ENCODE measurements at places on chromosomes 2 and 18.

- no peak for DNase-seq
Measured at GRCh38 chr18:68475883-68476282, 239.0 kb downstream of the TMX3 start.

DNA sequence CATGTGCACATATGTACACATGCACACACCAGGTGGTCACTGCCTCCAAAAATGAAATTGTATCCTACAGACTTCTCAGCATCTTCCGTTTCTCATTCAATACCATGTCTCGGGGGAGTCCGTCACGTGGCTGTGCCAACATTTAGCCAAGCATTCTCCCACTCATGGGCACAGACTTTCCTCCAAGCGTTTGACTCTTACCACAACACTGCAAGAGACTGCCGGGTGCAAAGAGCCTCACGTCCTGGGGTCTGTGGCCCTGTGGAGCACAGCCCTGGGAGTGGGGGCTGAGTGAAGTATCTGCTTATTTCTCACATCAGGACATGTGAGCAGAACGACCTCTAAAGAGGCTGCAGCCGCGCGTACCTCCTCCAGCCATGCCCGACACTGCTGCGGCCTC is 28.0 kb downstream of the HDAC4 start:
- DNase-seq: no peak

DNA sequence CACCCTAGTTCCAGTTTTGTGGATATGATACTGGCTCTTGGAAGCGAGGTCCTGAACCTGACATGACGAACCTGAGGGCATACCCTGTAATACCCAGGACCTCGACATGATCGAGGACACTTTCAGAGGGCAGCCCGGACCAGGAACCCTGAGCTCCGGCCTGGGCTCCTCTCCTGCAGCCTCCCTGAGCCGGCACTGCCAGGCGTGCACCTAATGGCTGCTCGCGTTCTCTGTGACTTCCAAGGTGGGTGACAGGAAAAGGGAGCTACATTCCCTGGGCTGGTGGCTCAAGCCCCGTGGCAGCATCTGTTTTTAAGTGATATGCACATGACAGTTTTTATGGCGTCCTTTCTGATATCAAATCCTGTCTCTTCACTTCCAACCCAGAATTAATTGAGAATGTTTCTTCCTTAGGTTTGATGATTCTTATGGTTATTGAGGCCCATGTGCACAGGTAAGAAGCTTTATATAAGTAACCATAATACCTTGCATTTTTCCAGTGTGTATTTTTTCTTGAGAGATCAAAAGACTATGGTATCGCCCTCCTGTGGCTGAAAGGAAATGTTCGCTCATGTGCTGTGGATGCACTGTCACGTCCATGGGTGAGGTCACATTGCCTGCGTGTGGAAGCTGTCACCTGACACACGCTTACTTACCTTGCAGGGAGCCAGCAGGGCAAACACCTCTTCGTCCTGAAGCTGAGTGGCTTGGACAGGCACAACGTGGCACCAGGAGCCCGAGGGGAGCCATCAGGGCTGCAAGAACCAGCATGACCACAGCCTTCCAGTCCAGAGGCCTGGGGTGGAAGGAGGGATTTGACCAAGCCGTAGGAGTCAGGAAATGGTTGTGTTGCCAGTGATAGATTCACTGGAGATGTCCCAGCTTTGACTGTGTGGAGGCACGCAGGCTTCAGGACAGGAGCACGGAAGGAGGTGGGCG is 367.4 kb upstream of the MYT1L start:
- DNase-seq: no peak

DNA sequence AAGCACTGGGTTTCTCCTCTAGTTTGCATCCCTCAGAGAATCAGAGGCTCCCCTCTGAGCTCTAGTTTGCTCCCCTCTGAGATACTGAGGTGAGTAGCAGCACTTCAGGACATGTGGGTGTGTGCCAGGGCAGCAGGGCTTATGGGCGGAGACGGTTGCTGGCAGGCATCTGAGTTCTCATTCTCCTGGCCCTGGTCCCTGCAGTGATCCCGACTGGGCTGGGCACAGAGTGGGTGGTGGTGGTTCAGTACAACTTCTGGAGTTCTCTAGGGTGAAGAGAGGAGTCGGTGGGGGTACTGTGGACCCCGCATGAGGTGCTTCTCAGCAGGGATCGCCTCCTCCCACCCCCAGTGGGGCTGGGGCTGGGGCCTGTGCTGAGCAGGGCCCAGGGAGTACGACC is 47.9 kb downstream of the BOLA3 start:
- DNase-seq: no peak

GRCh38 chr2:37343537-37344434 is 644 bp upstream of the QPCT start:
- peak; percentile 67 for DNase-seq

DNA sequence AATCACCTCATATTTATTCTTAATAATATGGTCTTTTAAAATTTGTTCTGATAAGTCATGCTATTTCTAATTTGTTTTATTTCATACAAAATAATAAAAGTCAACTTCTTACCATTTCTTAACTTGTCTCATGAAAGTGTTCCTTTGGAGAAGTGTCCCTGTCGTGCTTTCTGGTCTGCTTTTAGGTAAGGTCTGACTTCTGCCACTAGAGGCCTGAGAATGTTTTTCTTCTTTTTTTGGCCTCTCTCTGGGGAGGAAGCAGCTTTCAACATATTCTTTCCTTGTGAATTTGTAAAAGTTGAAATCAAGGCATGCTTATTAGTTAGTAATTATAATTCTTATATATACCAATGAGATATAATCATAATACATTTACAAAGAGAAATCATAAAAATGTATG is 39.4 kb downstream of the MAP2 start:
- no peak for DNase-seq

GRCh38 chr2:73897240-73897583 is 4.4 kb downstream of the ACTG2 start:
- no peak for DNase-seq

GRCh38 chr18:49561289-49562193 is at the start of gene LIPG:
TSS of gene LIPG (plus strand) at chr18:49562057. CDS start at chr18:49562309, 252 bp downstream.
- peak; percentile 69 for DNase-seq

DNA sequence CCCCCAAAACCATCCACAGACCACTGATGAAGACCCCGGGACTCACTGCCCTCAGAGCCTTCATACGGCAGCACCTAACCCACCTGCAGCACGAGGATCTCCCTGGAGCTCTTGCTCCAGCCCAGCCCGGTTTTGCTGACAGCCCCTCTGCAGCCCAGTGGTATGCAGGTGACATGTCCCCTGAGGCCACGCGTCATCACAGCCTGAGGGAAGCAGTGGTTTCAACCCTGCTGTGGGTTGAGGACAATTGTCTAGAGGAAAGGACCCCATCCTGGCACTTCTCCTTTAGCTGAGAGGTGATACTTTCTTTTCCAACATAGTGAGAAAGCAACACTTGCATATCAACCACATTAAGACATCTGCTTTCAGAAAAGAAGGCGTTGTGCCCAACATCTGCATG is 134.0 kb downstream of the SEPTIN10 start:
- no peak for DNase-seq
